CD8-positive, alpha-beta T cell (primary cell): ENCODE measurements at places on chromosomes 5 and 9. TPM values are rescaled to one million over a fixed set of nuclear protein-coding genes. Genes with fewer than 3 reads are reported as not detected.

DNA sequence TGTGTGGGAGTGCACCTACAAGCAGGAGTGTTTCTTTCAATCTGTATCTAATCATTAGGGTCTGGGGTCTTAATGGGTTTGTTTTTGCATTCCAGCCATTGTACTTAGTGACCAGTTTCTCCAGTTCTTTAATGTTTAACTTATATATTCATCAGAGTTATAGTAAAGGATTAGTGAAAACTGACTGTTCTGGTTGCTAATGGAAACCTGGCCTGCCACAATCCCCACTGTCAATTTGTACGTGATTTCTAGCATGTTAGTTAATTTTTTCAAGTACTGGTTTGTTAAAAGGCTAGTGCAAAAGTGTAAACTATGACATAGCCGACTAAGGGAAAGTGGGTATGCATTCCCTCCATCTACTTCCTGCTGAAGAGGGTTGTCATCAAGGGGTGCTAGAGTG, 276.1 kb downstream of the HTR1A start:
- no peak for DNase-seq

DNA sequence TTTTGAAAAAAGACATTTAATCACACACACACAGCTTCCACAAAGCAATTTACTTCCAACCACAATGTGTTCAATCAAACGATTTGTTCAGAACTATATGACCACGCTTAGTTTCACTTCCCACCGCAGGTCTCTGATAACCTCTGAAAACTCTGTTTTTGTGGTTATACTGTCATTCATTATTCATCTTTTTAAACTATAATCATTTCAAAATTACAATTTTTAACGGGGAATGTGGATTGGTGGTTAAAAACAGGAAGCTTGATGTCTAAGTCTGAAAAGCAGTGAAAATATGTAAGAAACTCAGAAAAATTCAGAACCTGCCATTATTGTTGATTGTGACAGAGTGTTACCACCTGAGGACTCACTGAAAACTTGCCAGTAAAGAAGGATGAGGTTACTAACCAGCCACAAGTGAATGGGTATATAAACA, 12.7 kb upstream of the TMEM174 start:
- DNase-seq: no peak

DNA sequence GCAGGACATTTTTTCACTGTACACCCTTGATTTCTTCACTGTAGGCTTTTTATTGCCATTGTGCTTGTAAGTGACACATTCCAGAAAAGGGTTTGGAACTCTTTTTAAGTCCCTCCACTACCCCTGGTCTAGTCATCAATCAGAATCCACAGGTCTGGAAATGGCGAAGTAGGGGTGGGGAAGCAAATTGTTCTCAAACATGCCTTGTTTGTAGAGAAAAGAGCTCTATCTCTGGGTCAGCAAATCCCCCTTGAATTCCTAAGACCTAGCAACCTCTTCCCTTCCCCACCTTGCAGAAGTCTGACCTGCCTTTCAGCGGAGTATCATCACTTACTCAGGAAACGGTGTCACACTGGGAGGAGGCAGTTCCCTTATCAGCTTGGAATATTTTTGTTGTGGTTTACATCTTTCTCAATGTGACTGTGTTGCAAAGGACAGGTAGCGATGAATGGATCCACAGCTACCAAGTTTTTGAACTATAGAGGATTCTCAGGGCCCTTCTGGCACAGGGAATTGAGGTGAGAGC, 3.2 kb downstream of the SH3RF2 start:
- no peak for DNase-seq

DNA sequence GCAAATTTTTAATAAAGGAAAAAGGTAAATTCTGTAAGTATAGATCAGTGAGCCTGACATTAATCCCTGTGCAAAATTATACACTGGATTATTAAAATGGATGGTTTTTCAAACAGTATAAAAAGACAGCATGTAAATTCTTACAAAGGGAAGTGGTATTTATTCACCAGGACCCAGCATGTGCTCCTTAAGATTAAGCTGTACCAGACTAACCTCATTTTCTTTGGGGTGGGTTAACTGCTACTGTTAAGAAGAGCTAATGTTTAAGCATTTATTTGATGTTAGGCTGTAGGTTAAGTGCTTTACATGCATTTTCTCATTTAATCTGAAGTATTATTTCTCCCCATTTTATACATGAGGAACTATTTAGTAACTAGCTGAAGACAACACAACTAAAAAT, 60.3 kb upstream of the RFX3 start:
- no peak for DNase-seq

DNA sequence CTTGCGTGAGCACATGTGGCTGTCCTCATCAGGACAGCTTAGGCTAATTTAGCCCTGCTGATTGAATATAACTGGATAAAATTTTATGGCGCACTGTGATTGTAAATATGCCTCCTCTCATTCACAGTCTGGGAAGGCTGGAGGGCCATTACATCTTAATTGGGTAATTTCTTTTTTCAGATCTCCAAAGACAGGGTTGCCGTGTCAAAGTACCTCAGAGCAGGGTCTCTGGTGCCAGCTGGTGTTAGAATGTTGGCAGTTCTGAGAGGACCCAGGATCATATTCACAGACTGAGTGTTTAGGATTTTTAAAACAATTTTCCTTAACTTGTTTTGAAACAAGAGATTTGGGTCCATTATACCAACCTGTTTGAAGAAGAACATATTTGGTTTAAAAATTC, 455.7 kb upstream of the TLE4 start:
- no peak for DNase-seq

- DNase-seq: no peak
Observed at GRCh38 chr5:179860301-179860700, 1.7 kb upstream of the MRNIP start.

- DNase-seq: no peak
Observed at GRCh38 chr9:137731216-137731946, 112.6 kb downstream of the EHMT1 start.

GRCh38 chr5:36664766-36665165, 58.4 kb downstream of the SLC1A3 start:
- no peak for DNase-seq

- no peak for DNase-seq
Observed at GRCh38 chr5:144566747-144567420, 396.2 kb downstream of the KCTD16 start.

DNA sequence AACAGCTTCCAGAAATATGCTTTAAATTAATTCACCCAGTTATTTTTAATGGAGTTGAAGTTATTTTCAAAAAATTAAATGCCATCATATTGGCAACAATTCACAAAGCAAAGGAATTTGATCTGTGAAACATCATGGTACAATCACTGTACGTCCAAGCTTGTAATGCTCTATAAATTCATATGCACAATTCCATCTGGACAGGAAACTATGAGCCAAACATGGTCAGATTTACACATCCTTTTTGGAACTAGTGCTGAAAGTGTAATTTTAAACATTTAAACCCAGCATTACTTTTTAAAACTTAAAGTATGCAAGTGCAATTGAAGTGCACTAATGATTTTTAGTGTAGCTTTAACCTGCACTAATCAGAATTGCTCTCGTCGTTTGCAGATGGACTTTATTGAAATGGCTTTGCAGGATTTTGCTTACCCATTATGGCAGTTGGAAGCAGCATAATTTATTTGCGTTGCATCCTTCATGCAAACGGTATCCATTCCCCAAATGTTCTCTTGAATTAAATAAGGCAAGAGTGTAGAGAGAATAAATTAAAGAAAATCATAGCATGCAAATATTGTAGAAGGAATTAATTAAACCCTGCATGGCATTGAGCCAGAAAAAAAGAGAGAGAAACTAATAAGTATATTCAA, 21.0 kb upstream of the OR13F1 start:
- no peak for DNase-seq

DNA sequence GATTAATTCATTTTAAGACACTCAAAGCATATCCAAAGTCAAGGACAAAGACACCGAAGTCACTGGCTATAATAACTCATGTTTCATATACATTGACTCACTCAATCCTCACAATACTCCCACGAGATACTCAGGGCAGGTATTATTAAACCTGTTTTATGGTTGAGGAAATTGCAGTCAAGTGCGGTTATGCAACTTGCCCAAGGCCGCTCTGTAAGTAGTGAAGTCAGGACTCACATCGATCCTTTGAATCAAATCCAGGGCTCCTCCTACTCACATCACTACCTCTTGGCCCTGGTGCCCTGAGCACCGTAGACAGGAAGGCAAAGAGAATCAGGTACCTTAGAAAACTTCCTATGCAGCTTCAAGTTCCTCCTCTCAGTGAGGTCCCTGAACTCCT, 87.8 kb upstream of the APC start:
- DNase-seq: no peak

GRCh38 chr5:148913493-148913892, 87.1 kb downstream of the ADRB2 start:
- DNase-seq: no peak

- DNase-seq: no peak
Observed at GRCh38 chr9:27714388-27714787, 141.1 kb upstream of the C9orf72 start.

DNA sequence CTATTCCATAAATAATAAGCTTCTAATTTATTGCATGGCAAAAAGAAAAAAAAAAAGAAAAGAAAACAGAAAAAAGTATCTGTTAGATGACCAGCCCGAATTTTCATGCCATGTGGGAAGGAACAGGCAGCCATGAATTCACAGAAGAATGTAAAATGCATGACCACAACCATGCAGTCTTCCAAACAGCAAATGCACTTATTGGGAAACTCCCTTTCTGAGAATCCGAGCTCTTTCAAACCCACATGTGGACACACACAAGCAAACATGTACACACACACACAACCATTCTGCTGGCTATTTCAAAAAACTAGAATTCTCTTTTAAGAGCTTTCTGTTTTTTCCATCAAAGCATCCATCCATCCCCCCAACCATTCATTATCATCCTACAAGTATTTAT, 236.1 kb downstream of the DNAH5 start:
- no peak for DNase-seq

DNA sequence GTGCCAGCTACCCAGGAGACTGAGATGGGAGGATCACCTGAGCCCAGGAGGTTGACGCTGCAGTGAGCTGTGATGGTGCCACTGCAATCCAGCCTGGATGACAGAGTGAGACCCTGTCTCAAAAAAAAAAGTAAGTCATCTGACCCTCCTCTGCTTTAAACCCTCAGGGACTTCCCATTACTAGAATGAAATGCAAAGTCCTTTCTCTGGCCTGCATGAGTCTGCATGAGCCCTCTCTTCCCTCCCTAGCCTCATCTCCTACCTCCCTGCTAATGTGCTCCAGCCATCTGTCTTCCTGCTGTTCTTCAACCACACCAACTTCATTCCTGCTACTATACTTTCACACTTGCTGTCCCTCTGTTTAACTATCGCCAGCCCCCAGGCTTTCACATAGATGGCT, 15.3 kb downstream of the IL5 start:
- DNase-seq: no peak

- no peak for DNase-seq
Observed at GRCh38 chr9:107188376-107188775, 94.7 kb upstream of the RAD23B start.

DNA sequence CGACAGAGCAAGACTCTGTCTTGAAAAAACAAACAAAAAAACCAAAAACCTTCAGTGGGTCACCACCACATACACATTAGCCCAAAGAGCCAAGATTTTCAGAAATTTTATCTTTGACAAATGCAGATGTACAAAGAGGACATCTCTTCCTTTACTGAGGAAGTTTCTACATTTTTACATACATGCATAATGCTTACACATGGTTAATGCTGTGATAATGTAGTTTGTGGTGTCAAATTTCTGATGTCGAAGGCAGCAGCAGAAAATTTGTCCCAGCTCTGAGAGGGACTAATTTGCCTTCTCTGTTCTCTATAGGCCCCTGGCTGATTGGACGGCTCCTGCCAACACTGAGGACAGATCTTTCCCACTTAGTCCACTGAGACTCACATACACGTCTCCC, 24.6 kb upstream of the C9orf40 start:
- DNase-seq: no peak

DNA sequence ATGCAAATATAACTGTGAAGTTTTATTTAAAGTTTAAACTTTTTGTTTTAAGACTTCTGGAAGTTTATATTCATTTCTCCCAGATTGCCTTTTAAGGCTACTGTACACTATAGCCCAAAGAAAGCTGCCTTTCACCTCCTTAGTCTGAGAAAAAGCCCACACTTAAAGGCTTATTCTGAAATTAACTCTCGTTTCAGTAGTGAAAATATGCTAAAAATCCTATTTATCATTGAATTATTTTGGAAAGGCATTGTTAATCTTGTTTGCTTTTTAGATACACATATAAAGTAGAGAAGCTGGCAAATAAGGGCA, 3.3 kb upstream of the PURA start:
- DNase-seq: no peak

- no peak for DNase-seq
Observed at GRCh38 chr9:106025453-106025852, 331.1 kb downstream of the TMEM38B start.

DNA sequence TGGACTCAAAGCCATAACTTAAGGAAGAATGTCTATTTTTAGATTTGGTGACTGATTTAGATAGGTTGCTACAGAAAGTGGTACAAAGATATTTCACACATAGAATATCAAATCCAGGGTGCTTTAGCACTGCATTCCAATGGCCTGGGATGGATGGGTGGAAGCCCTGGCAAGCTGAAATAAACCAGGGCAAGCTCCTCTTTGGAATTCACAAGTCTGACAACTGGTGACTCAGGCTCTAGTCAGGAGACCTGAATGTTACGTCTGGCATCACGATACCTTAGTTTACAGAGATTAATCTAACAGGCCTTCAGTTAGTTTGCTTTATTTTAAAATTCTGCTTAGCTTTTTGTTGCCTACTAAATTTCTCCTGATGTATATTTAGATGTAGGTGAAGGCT, 144.0 kb downstream of the TMC1 start:
- DNase-seq: no peak

- DNase-seq: no peak
Observed at GRCh38 chr9:114914139-114914538, 16.3 kb downstream of the TNFSF8 start.

ERAP2 gene
- total RNA-seq: 46.5 TPM

FAXDC2 gene
- total RNA-seq: 0.38 TPM

IL7R gene
- 310 TPM for total RNA-seq

PCA3 gene
- total RNA-seq: not detected

RALGDS gene
- 186 TPM for total RNA-seq

TEX53 gene
- not detected for total RNA-seq

MAPKAP1 gene
- 38.2 TPM for total RNA-seq

GABRA6 gene
- total RNA-seq: not detected

C1QTNF2 gene
- not detected for total RNA-seq

PTGS1 gene
- not detected for total RNA-seq

OR13J1 gene
- total RNA-seq: not detected

TAS2R1 gene
- not detected for total RNA-seq

SPINK4 gene
- not detected for total RNA-seq
